ENCODE measurements at places on chromosomes 5 and 9. TPM values are rescaled to one million over a fixed set of nuclear protein-coding genes. Genes with fewer than 3 reads are reported as not detected.

EDIL3 gene
- 324 TPM for total RNA-seq

FIBCD1 gene
- total RNA-seq, result 10.7 TPM

SKP1 gene
- total RNA-seq, result 406 TPM

SNCB gene
- not detected for total RNA-seq

INSYN2B gene
- total RNA-seq, result 2.1 TPM

CAMK4 gene
- 1.8 TPM for total RNA-seq

PCDHA9 gene
- 0.07 TPM for total RNA-seq

IFNA2 gene
- not detected for total RNA-seq

HAPLN1 gene
- 144 TPM for total RNA-seq

SAXO1 gene
- total RNA-seq, result under 0.01 TPM

SEMA6A gene
- total RNA-seq, result 0.23 TPM

PIP5K1B gene
- 0.13 TPM for total RNA-seq

FAM78A gene
- total RNA-seq, result 0.69 TPM

CD14 gene
- total RNA-seq, result 4.8 TPM

CYLC2 gene
- total RNA-seq, result not detected

OR13C8 gene
- not detected for total RNA-seq

PCDHAC1 gene
- 0.07 TPM for total RNA-seq

TEK gene
- total RNA-seq, result 15.5 TPM

ARHGEF39 gene
- total RNA-seq, result 0.26 TPM

FGF10 gene
- 2.2 TPM for total RNA-seq

VPS13A gene
- 26.4 TPM for total RNA-seq

TAF11L10 gene
- not detected for total RNA-seq

SPAAR gene
- total RNA-seq, result 0.26 TPM

CCNI2 gene
- not detected for total RNA-seq

SV2C gene
- not detected for total RNA-seq

ACSL6 gene
- 0.17 TPM for total RNA-seq

BAAT gene
- total RNA-seq, result 0.07 TPM

LRRC19 gene
- total RNA-seq, result not detected

DBH gene
- not detected for total RNA-seq

FRRS1L gene
- 0.10 TPM for total RNA-seq

ZFP37 gene
- total RNA-seq, result 3.0 TPM

PAXX gene
- 8.0 TPM for total RNA-seq

C5orf52 gene
- not detected for total RNA-seq

MZB1 gene
- total RNA-seq, result not detected

SKP2 gene
- total RNA-seq, result 20.1 TPM
